Stimulated activated CD4-positive, alpha-beta T cell treated with anti-CD3 and anti-CD28 coated beads, Interleukin-4, amount 100 ng/mL, for 4 hours (primary cell): ENCODE measurements at places on chromosomes 6 and 20.

GRCh38 chr20:45342855-45343531 is 5.2 kb downstream of the SDC4 start:
- DNase-seq: no peak

GRCh38 chr20:6135347-6135746 is 12.5 kb upstream of the FERMT1 start:
- no peak for DNase-seq

DNA sequence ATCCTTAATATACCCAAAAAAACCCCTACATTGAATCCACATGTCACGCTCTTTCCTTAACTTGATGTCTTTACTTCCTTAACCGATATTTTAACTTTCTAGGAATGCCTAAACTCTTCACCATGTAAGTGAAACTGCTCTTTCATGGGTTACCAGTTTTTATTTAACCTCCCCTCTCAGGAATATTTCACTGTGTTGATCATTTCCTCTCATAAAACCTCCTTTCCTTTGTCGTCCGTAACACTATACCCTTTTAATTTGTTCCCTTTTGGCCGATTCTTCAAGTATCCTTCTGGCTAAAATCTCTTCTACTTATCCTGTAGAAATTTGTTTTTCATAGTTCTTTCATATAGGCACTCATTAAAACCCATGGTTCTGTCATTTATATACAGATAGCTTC is 24.6 kb downstream of the SYCP2 start:
- no peak for DNase-seq

DNA sequence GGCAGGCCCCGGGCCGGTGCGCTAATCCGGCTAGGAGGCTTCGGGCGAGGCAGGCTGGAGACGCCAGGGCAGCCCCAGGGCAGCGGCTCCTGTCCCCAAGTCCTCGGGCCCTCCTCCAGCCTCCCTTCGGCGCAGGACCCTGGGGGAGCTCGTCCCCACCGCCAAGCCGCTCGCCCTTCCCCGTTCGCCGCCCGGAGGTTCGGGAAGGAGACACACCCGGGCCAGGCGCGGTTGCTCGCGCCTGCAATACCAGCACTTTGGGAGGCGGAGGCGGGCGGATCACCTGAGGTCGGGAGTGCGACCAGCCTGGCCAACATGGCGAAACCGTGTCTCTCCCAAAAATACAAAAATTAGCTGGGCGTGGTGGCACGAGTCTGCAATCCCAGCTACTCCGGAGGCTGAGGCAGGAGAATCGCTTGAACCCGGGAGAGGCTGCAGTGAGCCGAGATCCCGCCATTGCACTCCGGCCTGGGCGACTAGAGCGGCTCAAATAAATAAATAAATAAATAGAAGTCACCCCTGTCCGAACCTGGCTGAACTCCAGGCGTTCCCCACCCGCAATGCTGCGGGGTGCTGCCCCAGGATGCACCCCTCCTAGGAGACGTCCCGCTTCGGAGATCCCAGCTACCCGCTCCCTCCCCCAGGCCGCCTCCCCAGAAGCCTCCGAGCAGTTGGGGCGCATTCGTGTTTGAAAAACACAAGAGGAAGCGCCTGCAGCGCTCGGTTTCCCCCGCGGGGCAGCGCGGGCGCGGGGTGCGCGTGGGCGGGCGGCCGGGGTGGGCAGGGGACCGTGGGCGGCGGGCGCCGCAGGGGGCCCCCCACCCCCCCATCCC is 27.5 kb downstream of the SERPINB9 start:
- DNase-seq: peak; percentile 51

DNA sequence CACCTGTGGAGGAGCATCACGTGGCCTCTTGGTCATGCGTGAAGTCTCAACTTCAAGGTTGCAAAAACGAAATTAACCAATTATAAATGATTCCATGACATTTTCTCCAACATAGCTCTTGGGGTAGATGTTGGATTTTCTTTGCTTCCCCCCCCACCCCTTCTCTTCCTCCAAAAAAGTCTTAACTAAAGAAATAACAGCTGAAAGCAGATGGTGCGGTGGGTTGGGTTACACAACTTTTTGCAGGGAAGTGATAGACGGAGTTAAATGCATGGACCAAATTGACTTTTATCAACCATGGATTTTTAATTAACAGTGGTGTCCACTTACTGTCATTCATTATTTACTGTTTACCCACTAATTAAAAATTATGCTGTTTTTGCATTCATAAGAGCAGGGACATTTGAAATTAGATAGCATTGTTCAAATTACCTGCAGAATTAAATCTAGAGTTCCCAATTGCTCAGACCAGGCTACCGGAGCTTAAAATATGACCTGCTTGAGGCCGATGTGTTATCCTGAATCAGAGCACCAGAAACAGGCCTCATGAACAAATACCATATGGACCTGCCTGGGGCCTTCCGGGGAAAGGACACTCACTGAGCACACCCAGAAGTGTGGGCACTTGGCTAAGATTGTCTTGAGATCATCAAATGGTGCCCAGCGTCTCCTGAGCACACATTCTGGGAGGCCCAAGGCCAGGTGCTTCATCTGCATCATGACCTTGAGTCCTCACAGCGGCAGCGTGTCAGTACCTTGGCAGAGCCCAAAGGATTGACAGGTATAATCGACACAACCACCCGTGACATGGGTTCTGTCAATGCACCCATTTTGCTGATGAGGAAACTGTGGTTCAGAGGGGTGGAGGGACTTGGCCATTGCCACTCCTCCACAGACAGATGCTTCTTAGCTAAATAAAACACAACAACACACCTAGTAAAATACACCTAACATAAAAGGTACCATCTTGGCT is 41.5 kb downstream of the APCDD1L start:
- no peak for DNase-seq

DNA sequence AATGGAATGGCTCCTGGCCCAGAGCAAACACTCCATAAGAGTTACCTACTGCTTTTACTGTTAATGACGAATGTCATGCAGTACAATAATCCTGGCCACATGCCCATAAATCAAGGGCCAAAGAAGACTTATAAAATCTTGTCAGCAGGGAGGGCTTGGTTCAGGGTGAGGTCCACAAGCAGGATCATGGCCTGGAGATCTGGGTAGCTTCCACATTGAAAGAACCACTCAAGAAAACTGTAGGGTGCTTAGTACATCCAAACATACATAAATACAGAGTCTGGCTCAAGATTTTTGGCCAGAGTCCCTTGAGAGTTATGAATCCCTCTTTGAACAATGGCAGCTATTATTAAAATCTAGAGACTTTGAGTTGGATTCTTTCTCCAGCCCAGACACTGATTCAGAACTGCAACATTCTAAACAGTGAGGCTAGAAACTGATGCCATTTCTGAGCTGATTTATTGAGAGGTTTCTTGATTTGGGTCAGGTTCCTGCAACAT is 188.7 kb downstream of the CDC5L start:
- no peak for DNase-seq

DNA sequence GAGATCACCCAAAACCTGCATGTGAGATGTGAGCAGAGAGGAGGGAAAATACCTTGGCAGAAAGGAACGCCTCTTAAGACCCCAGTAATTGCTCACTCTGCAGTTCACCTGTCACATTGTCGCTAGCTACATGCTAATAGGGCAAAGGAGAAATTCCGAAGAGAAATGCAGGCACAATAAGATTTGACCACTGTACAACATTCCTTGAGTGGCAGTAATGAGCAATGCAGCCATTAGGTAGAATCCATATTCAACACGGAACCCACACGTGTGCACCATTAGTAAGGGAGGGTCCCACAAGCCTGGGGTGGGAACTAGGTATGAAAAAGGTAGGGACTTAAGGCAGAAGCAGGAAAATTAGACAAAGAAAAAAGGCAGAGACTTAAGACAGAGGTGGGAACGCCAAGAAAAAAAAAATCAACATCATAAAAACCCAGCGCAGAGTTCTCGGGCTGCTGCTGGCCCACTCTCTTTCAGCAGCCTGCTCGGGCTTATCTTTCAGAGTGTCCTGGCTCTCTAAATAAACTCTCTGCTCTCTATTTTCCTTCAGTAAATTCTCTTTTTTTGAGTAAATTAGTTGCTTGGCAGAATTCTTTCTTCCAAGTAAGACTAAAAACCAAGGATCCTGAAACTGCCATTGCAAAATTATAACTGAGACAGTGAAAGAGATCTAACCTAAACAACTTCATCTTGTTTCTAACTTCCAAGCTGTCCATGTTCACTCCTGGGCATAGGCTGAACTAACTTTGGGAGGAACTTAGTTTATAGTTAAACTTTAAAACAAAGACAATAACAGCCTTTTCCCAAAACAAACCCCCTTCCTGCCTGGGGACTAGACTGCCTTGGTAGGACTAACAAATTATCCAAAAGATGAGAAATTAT is 116.5 kb downstream of the CD24 start:
- no peak for DNase-seq

- no peak for DNase-seq
Measured at GRCh38 chr20:389220-389619, 8.7 kb downstream of the TRIB3 start.

- no peak for DNase-seq
Measured at GRCh38 chr6:124960757-124961463, 1.3 kb upstream of the RNF217 start.

GRCh38 chr6:56144538-56145324 is 102.6 kb downstream of the COL21A1 start:
- no peak for DNase-seq

DNA sequence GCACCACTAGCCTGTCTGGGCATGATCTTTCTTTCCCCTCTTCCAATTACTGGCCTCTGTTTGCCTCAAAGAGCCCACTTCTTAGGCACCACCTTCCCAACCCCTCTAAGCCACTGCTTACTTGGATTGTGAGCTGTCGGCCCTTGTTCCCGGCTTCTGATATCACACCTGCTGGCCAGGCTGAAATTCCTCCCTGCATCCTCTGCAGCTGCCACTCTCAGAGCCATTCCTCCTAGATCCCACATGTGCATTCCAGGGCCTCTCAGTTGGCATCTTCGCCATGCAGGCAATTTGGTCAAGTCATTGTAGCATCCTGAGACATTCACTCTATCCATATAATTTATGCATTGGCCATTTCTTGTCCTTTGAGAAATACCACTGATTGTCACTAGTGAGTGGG is 135.9 kb downstream of the OLIG3 start:
- DNase-seq: no peak

DNA sequence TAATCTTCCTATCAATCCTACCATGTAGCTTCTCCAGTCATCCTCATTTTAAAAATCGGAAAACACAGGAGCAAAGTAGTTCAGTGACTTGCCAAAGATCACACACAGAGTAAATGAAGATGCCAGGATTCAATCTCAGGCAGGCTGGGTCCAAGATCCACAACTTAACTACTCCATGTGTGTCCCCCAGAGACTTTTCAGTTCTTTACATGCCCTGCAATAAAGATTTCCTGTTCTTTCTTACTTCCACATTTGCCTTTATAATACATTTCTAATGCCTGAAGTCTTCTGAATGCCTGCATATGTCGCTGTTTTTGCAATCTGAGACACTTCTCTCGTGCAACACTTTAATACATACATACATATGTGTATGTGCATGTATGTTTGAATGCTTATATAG is 121.7 kb upstream of the MARCKS start:
- DNase-seq: no peak

DNA sequence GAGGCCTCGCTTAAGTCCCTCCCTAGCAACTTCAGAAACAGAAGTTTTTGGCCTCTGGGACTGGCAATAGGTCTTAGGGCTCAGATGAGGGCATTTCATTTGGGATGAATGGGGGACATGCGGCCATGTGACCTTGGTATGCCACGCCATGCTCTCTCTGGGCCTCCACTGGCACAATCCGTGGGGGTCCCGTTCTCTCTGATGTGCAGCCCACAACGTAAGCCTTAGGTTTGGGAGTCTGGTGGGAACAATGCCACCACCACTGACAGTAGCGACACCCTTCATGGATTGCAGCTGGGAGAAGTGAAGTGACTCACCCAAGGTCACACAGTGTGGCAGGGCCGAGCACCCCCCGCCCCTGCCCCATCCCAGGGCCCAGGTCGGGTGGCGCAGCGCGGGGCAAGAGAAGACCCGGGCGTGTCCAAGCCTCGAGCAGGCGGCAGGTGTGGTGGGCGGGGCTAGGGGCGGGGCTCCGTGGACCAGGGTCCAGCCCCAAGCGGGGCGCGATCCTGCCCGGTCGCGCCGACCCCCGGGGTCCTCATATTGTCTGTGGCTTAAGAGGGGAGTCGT is 864 bp upstream of the CEBPB start:
- DNase-seq: peak; percentile 46

- no peak for DNase-seq
Measured at GRCh38 chr6:155638200-155638599, 182.6 kb upstream of the NOX3 start.

- no peak for DNase-seq
Measured at GRCh38 chr6:63985223-63985622, 349.6 kb downstream of the PHF3 start.

- DNase-seq: peak; percentile 43
Measured at GRCh38 chr20:58891718-58892140, 39.2 kb downstream of the GNAS start.

GRCh38 chr6:53616450-53617357 is 48.9 kb downstream of the KLHL31 start:
- no peak for DNase-seq

GRCh38 chr6:33903579-33903978 is 99.8 kb upstream of the MLN start:
- DNase-seq: no peak

DNA sequence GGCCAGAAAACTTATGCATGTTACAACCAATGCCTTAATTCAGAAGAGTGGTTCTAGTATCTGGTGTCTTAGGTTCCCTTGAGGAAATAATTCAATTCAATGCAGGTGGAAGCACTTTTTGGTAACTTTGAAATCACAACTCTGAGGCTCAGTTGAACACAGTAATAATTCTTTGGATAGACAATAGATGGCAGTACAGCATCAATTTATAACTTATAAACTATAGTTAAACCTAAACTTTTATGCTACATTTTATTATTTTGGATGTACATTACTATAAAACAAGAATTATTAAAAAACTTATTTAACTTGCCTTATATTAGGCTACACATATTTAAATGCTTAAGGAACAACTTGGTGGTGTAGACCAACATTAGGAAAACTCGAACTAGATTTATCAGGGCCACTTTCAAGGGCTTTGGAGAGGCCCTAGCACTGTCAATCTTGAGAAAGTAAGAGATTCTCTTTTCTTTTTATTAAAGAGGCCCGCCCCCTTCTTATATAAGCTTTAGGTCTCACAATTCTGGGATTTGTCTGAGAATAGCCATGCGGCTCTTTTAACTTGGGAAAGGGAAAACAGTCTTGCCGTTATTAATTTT is 85.9 kb downstream of the CRYBG1 start:
- DNase-seq: no peak

GRCh38 chr6:163474581-163474980 is 60.1 kb downstream of the QKI start:
- no peak for DNase-seq

DNA sequence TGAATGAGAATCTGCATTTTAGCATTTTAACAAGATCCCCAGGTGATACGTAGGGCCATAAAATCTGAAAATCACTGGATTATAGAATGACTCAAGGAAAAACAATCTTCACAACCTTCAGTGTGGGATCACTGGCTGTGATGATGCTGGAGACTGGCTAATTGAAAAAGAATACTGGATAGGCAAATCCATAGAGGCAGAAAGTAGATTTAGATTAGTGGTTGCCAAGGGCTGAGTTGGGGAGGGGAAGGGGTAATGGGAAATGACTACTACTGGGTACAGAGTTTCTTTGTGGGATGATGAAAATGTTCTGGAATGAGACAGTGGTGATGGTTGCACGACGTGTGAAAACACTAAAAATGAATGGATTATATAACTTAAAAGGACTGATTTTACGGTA is 84.1 kb downstream of the CDK19 start:
- no peak for DNase-seq

- DNase-seq: no peak
Measured at GRCh38 chr6:73923905-73924485, 228.0 kb downstream of the CD109 start.

- no peak for DNase-seq
Measured at GRCh38 chr20:37144856-37145404, 34.2 kb upstream of the RPN2 start.
